SK-N-SH (cell line): ENCODE measurements at places on chromosomes 7 and 10. TPM values are rescaled to one million over a fixed set of nuclear protein-coding genes. Genes with fewer than 3 reads are reported as not detected.
A peak's percentile ranks its signal among the peaks of the same experiment; 100 is the strongest.

SLC39A12 gene
- polyA plus RNA-seq = not detected in 2 replicates

NME8 gene
- polyA plus RNA-seq = not detected in 2 replicates

TRPV5 gene
- polyA plus RNA-seq = not detected in 2 replicates

DNA sequence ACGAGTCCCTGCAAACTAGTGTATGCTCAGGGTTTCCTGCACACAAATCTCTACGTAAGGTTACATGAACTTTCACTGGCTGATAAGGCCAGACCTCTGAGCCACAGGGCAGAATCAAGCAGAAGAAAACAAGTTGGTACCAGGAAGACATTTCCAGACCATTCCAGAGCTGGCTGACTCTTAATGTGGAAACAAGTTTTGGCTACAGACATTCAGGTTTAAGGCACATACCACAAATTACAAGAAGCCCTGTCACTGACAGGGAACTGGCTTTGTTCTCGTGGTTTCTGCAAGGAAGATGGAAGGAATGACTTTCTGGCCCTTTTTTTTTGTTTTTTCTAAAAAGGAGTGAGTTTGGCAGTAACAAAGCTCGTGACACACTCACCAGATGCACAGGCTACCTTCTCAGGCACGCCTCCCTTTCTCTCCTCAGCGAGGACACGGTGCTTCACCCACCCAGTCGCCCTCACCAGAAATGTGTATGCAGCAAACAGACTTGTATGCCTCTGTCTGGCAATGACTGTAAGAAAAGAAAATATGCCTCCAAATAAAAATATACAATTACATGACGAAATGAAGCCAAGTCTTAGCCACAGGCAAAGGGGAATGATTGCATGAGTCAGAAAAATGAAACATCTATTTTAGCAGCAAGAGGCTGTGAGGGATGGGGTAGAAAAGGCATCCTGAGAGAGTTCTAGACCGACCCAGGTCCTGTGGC lies 22.6 kb downstream of the PLAC9 start:
- no peak overlapping the region for H3K4me3 ChIP-seq
- peaks cover 29% of the 10 kb centered on the region for H3K36me3 ChIP-seq
- no peak for DNase-seq
- peak overlapping the region; percentile 85 for H3K27ac ChIP-seq

DNA sequence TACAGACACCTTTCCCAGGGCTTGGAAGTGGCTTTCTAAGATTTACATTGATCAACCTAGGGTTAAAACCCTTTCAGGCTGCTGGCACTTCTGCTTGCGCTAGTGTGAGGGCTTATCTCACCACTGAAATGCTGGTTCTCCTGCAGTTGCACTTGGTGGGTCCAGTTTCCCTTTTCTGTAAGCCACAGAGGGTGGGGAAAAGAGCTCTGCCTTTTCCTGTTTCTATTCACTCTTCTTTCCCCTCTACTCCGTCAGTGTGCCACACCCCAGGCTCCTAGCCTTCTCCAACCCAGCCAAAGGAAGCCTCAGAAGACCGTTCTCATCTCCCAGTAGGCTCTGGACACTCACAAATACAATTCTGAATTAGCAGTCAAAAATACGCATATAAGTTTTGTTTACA lies 19.0 kb upstream of the CAPZA2 start:
- no peak for DNase-seq
- no peak overlapping the region for H3K4me3 ChIP-seq
- no peaks in the 10 kb centered on the region for H3K4me1 ChIP-seq
- no peak overlapping the region for H3K27ac ChIP-seq
- no peaks in the 10 kb centered on the region for H3K36me3 ChIP-seq
